Stimulated activated CD4-positive, alpha-beta T cell treated with anti-CD3 and anti-CD28 coated beads, Interleukin-15, amount 100 ng/mL, for 24 hours (primary cell): ENCODE measurements at places on chromosomes 3 and 15.
A peak's percentile ranks its signal among the peaks of the same experiment; 100 is the strongest.

- DNase-seq, result no peak
These were observed 683.6 kb upstream of the ARPP21 start for GRCh38 chr3:34955680-34956079.

DNA sequence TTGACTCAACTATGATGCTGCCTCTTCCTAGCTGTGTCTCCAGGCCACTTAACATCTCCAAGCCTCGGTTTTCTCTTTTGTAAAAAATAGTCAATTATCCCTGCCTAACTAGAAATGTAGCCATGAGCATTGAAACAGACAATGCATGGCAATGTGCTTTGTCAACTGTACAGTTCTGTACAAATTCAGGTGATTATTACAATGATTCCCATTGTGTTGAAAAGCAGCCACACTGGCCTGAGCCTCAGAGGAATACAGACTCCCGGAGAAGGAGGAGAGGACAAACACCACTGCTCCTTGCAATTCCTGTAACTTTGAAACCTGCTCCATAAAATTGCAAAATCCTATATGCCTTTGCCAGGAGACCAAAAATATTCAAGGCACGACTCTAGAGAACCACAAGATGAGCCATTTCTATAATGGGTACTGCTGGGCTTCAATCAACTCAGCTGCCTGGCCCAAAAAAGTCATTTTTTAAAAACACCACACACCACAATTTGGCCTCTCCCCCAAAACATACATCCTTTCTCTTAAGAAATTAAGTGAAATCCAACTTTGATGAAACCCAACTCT lies 28.6 kb downstream of the DAPK2 start:
- no peak for DNase-seq

- DNase-seq, result no peak
These were observed 143.2 kb upstream of the UMPS start for GRCh38 chr3:124587053-124587408.

GRCh38 chr3:166788936-166789335 lies 591.2 kb downstream of the ZBBX start:
- DNase-seq, result no peak

DNA sequence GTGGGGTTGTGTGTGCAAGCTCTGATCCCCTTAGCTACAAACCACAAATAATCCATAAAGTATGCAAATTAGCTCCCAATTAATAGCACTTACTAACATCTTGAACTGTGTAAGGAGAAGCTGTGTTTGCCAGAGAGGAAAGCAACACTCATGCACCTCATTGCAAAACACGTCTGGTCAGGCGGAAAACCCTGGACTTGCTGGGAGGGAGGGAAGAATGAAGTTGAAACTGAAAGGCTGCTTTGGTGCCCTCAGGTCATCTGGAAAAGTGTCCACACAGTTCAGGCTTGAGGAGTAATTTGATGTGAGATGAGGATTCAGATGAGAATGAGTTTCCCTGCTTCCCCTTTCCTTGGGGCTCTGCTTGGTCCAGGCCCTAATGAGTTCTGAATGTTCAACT lies 185.5 kb upstream of the ANKRD28 start:
- no peak for DNase-seq

DNA sequence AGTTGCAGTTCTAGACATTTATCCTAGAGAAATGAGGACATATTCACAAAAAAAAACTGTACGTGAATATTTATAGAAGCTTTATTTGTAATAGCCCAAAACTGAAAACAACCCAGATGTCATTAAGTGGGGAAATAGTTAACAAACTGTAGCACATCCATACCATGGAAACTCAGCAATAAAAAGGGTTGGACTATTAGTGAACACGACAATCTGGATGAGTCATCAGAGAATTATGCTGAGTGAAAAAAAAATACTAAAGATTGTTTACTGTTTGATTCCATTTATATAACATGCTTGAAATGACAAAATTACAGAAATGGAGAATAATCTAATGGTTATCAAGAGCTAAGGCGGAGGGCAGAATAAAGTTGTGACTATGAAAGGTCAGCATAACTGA lies 59.5 kb downstream of the CPA3 start:
- no peak for DNase-seq

GRCh38 chr15:92882697-92883162 lies 17.4 kb upstream of the CHD2 start:
- no peak for DNase-seq

- no peak for DNase-seq
These were observed 21.4 kb downstream of the CALML4 start for GRCh38 chr15:68183616-68184315.

DNA sequence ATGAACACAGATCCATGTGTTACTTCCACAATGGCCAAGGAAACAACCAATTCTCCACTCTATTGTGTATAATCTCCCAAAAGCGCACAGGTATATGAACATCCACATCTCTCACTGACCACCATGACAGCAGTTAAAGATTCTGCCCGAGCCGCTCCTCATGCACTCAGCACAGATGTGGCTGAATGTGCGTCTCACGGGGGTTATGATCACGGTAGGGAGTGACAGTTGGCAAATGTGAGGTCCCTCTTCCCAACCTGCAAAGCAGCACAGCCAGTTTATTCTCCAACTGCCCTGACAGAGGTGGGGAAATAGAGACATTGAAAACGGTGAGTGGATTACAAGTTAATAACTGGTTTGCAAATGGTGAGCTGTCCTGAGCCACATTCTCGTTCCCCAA lies 17.6 kb downstream of the FOXP1 start:
- DNase-seq, result no peak

DNA sequence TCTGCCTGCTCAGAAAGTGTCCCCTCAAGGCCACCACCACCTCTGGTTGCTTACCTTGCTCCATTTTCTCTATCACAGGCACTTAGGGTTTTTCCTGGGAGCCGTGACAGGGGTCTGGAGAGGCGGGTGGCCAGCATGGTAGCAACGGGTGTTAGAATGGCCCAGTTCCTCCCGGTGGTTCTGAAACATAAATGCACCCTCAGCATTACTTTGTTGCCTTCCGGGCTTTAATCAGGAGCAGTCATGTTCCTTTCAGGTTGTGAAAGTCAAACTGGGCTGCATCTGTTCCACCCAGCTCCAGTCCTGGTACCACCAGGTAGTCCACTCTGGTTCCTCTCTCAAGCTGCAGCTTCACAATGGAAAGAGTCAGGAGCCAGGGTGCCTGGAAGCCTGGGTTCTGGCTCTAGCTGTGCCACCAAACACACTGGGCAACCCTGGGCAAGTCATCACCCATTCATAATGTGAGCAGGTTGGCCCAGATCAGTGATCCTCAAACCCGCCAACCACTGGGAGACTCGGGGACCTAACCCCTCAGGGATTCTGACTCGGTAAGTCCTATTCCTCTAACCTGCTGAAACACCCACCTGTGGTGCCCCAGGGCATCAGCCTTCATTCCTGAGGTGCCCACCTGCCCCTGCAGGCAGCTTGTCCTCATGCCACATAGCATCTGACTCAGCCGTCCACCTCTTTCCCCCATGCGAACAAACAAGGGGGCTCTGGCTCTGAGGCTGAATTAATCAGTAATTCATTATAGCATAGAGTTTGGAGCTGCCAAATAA lies 9.3 kb downstream of the BDH1 start:
- DNase-seq, result no peak

DNA sequence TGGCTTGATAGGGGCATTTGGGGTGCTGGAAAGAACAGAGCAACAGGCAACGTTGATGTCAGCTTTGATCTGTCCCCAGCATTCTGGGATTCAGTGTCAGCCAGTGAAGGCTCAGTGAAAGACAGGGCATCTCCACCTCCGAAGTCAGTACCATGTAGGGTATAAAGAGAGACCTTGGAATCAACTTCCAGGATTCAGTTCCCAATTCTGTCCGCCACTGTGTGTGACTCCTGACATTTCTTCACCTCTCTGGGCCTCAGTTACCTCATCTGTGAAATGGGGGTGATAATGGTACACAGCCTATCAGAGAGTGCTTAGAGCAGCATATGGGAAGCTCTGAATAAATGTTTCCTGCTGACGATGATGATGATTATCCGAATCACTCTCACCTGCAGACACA lies 55.6 kb upstream of the FLNB start:
- no peak for DNase-seq

GRCh38 chr3:69590111-69590510 lies 149.2 kb upstream of the MITF start:
- DNase-seq, result no peak

GRCh38 chr3:57006949-57007419 lies 53.5 kb upstream of the SPATA12 start:
- DNase-seq, result no peak

- DNase-seq, result no peak
These were observed 4.6 kb upstream of the DENND4A start for GRCh38 chr15:65796610-65797078.

DNA sequence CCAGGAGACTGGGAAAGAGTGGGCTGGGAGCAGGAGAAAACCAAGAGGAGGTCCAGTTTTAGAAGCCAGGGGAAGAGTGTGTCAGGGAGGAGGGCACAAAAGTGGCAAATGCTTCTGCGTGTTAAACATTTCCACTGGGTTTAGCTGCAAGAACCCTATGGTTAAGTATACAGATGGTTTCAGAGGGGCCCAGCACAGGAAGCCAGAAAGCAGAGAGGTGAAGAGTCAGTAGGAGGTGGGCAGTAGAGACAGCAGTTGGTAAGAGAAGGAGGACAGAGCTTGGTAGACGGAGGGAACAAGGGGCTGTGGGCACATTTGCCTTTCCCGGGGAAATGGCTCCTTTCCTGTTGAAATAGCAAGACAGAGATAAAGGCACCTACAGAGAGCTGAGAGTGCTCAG lies 133.8 kb downstream of the EPHB1 start:
- no peak for DNase-seq

DNA sequence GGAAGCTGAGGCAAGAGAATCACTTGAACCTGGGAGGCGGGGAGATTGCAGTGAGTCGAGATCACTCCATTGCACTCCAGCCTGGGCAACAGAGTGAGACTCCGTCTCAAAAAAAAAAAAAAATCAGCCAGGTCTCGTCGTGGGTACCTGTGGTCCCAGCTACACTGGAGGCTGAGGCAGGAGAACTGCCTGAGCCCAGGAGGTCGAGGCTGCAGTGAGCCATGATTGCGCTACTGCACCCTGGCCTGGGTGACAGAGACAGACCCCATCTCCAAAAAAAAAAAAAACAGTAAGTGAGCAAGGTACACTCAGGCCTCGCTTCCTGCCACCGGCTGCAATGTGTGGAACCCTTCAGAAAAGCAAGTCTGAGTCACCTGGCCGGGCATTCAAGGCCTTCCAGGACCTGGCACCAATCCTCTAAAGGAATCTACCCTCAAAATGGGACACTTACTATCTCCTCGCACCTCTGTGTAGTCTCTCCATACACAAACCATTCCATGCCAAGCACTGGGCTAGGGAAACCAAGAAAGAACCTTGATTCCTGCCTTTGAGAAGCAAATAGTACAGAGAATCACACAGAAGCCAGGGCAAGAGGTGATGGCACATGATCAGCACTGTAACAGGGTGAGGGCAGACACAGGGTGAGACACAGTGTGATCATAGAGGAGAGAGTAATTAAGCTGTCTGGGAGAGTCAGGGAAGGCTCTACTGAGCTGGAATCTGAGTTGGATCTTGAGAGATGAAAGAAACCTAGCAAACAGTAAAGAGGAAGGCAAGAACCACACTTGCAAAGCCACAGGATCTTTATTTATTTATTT lies 9.7 kb downstream of the SCAMP2 start:
- no peak for DNase-seq

GRCh38 chr3:127951276-127951675 lies 36.2 kb downstream of the KBTBD12 start:
- DNase-seq, result no peak

DNA sequence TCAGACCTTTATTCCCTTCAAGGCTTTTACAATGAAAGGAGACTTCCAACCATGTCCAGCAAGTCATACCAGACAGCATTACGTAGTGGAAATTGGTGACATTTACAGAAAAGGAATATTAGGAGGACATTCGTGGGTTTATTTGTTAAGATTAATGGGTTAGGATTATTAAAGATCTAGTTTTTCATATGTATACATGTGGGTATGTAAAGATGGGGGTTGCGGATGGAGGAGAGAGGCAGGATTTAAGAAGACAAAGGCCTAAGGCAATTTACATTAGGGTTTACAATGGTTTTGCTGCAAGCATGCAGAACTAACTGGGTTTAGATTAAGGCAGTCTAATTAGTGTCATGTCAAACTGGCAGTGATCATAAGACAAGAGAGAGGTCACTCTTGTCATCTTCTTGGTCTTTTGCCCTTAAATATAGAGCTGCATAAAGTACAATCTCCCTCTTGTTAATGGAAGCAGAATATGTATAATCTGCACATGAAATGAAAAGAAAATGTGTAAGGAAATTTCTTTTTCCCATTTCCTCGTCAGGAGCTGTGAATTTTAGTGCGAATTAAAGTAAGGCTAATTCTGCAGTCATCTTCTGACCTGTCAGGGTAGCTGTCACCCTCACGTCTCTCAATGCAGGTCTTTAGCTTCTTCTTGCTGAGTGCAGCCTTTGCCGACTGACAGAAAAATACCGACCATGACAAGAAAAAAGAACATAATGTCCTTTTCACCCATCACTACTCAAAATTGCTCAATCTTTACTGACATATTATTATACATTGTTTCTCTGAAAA lies 258.9 kb upstream of the MEIS2 start:
- no peak for DNase-seq

GRCh38 chr3:134430950-134431445 lies 54.8 kb downstream of the ANAPC13 start:
- DNase-seq, result no peak

GRCh38 chr3:188978421-188979171 lies 193.2 kb upstream of the TPRG1 start:
- no peak for DNase-seq

GRCh38 chr15:78907577-78907976 lies 34.9 kb downstream of the MORF4L1 start:
- no peak for DNase-seq

GRCh38 chr3:72625602-72626337 lies 222.5 kb downstream of the SHQ1 start:
- peak; percentile 16 for DNase-seq

DNA sequence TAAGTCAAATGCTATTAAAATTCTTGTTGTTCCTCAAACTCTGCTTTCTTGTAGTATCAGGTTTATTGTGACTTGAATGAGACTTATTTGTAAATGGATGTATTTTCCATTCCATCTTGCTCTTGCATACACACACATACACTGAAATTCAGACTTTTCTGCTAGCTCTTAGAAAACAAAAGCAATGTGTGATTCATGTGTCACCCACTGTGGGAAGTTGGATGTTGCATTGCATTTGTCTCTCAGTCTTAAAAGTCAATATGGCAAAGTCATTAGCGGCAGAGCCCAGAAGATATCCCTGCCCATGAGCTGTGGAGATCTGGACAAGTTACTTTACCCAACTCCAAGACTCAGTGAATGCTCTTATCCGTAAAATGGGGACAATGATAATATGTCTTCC lies 357.2 kb upstream of the TPRG1 start:
- no peak for DNase-seq

DNA sequence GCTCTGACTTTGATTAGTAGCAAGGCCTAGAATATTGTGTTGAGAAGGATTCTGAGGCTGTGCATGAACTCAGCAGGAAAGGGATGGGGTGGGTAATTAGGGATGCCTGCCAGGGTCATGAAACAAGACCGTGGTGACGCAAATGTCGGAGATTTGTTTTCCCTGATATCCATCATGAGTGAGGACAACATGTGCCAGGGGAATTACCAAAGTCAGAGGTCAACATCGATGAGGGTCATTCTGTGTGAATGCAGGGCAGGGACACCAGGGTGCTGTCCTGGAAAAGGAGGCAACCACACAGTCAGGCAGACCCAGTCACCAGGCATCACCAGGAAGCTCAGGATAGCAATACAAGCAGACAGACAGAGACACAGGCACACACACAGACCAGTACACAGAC lies 52.2 kb downstream of the SLCO2A1 start:
- no peak for DNase-seq
